ENCODE measurements at places on chromosomes 12 and 14.

DNA sequence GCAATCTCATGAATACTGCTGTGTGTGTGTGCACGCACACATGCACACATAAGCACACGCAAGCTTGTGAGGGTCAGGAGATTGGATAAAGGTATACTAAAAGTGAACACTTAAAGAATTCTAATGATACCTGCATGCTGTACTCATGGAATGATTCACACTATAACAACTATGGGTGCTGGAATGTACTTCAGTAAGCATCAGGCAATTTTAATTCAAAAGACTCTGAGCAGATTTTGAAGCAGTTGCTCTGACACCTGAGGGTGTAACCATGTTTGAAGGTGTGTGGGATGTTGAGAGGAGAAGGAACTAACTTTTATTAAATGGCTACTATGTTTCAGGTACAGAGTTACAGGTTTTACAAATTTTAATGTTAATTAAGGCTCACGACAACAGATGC lies 61.6 kb downstream of the GARIN6 start:
- no peak for DNase-seq

GRCh38 chr14:37491076-37491475 lies 104.0 kb downstream of the FOXA1 start:
- DNase-seq = no peak

GRCh38 chr14:45377166-45377565 lies 124.2 kb upstream of the MIS18BP1 start:
- DNase-seq = no peak

- DNase-seq = no peak
Measured at GRCh38 chr12:41979574-41979973, 165.1 kb downstream of the GXYLT1 start.

- no peak for DNase-seq
Measured at GRCh38 chr14:47660158-47660557, 15.2 kb downstream of the MDGA2 start.

DNA sequence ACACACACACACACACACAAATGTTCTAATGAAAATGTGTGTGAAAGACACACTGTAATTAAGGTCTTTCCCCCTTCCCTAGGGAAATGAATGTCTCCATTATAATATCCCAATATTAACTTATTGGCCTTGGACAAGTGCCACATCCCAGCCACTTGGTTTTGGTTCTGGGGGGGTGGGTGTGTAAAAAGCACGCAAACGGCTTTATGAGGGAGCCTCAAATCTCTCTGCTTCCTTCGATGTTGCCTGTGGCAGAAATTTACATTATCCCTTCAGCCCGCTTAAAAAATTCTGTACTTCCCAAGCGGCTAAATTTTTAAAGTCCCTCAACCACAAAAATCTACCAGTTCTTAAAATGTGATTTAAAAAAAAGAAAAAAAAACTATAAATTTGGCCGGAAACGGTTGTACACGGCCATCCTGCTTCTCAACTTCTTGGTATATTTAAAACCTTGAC lies 432 bp downstream of the C14orf93 start:
- DNase-seq = no peak

- DNase-seq = peak; percentile 80
Measured at GRCh38 chr14:50231475-50232275, at the start of gene SOS2. Gene SOS2 (minus strand): TSS chr14:50231578. CDS start chr14:50231283, 295 bp downstream.

DNA sequence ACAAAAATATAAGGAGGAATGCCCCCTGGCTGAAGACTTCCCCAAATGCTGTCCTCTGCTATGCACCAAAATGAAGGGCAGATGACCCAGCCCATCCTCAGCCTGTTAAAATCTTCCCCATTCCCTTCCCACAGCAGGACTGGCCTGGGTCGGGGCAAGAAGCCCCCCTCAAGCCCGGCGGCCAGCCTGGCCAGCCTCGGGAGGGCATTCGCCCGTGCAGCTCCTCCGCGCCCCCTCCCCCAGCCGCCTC lies 413 bp downstream of the RARG start:
- no peak for DNase-seq

DNA sequence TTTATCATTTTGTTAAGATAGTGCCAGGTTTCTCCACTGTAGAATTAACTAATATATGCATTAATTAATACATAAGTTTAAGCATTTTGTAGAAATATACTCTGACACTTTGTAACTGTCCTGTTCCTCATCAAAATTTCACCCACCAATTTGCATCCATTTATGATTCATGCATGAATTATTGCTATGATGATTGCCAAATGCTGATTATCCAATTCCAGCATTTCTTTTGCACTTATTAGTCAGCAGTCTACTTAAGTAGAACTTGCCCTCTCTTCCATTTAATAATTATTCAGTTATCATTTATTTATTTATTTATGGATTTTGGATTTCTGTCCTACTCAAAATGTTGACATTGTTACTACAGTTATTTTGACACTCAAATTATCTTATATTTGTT lies 72.2 kb downstream of the SLC6A15 start:
- no peak for DNase-seq

DNA sequence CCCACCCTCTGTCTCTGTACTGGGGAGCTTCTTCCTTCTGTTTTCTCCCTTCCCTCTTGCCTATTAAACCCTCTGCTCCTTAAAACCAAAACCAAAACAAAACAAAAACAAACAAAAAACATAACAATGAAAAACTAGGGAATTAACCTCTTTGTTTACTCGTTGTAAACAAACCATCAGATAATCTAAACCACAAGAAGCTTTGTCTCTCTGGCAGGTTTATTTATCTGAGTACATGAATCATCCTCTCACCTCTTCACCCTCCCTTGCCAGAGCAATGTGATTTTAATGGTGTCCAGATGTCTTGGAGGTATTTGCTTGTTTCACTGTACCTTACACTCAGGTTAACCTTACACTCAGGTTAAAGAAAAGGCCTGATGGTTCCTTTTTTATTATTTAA lies 66.1 kb downstream of the DYRK2 start:
- no peak for DNase-seq

DNA sequence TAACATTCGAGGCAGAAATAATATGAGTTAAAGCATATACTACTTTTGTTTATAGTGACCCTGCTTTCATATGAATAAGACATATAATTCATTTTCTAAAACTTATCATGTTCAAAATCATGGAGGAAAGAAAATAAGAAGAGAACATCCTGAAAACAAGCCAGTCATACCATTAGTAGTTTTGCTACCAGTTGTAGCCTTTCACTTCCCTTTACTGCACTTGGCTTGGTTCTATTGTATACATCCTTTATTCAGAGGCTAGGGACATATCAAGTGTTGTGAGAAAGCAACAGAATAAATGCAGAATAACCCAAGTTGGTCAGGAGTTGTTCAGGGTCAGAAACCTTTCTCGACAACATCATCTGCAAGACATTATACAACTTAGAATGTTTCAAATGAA lies 598.7 kb downstream of the SOX5 start:
- DNase-seq = no peak

- DNase-seq = no peak
Measured at GRCh38 chr12:113161415-113162016, 12.0 kb downstream of the CFAP73 start.

GRCh38 chr12:85781766-85782165 lies 54.4 kb downstream of the RASSF9 start:
- DNase-seq = no peak

DNA sequence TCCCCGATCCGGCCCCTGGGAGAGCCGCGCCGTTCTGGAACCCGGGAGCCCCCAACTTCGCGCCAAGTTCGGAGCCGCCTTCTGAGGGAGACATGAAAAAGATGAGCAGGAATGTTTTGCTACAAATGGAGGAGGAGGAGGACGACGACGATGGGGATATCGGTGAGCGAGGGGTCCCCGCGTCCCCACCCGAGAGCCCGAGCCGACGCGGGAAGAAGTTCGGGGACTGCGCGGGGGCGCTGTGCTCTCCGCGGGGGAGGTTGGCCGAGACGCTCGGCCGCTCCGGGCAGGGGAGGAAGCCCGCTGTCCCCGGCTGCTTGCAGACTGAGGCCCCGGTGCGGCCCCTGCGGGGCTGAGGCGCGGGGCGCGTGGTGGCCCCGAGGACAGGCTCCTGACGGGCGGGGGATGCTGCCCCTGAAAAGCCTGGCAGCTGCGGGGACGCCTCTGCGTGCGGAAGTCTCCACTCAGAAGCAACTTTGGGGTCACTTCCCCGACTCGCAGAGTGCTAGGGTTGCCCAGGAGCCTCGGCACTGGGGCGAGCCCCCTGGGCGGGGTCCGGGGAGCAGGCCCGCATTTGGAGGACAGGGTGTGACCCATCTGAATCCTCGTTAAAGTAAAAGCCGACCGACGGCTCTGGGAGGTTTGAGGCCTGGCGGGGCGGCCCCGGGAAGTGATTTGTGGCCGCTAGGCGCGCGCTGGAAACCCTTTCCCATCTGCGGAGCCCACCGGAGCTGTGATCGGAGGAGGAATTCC lies 511 bp downstream of the ANO6 start:
- peak; percentile 31 for DNase-seq

GRCh38 chr12:59370933-59371332 lies 224.9 kb upstream of the SLC16A7 start:
- DNase-seq = no peak

- DNase-seq = no peak
Measured at GRCh38 chr14:95816539-95816938, 60.1 kb upstream of the TUNAR start.

- no peak for DNase-seq
Measured at GRCh38 chr14:82562881-82563280, 1029.2 kb upstream of the SEL1L start.

- no peak for DNase-seq
Measured at GRCh38 chr14:91830777-91831176, 36.6 kb downstream of the TC2N start.

DNA sequence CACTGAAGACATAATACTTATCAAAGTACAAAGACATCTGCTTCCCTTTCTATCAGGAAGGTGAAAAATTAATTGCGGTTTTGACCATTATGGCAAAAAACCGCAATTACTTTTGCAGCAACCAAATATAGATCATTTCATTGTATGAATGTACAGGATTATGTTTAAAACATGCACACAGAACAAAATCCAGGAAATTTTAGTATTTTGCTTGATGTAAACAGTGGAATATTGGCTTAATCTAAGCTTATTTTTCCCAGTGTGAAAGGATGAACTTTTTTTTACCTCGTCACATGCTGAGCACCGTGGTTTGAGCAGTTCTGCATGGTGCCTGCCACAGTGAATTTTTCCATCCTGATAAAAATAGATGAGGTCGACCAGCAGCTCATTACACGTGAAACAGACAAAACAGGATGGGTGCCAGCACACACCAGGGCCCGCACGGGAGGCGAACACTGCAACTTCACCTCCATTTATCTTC lies 121.2 kb downstream of the PRICKLE1 start:
- DNase-seq = no peak

GRCh38 chr14:68274725-68275124 lies 455.1 kb downstream of the RAD51B start:
- no peak for DNase-seq

DNA sequence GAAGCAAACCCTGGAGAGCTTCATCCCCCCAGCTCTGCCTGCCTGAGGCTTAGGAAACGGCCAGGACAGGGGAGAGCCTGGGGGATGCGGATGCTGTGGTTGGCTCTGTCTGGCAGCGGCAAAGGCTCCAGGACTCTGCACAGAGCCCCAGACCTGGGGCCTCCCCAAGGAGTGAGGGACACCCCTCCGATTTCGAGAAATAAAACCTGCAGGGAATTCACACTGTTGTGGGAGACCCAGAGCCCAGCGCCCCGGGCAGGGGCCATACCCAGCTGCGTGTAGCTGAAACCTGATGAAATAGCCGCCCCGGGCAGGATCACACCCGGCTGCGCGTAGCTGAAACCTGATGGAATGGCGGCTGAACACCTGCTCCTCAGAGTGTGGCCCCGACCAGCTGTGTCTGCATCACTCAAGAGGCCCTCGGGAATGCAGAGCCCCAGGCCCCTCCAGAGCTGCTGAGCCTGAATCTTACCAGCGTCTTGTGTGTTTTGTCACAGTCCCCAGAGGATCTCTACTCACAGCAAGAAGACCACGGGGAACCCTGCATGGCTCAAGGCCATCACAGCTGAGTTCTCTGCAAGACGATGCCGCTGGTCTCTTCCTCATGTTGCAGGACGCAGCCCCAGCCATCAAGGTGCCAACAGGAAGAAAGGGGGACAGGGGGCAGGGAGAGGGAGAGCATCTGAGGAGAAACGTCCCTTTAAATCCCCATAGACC lies 46.5 kb upstream of the GALNT9 start:
- no peak for DNase-seq

DNA sequence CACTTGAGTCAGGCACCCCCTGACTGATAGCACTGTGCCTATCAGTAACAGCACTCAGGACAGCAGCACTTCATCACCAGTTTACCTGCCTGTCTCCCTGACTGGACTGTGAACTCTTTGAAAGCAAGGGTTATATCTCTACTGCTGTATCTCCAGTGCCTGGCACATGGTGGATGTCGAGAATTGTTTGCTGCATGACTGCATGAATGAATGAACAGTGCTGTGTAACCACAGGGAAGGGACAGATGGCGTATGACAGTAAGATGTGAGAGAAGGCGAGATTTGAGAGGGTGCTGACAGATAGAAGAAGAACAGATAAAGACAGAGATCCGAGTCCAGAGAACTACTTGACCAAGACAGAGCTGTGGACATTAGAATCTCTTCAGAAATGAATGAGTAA lies 29.7 kb downstream of the BRAP start:
- DNase-seq = no peak

- no peak for DNase-seq
Measured at GRCh38 chr14:79639613-79640012, 571.7 kb downstream of the DIO2 start.

- DNase-seq = no peak
Measured at GRCh38 chr12:69733638-69734037, 5.0 kb upstream of the RAB3IP start.

- no peak for DNase-seq
Measured at GRCh38 chr14:106551265-106551664, 1024.9 kb downstream of the TMEM121 start.

- DNase-seq = no peak
Measured at GRCh38 chr12:24078318-24078765, 128.9 kb upstream of the SOX5 start.

DNA sequence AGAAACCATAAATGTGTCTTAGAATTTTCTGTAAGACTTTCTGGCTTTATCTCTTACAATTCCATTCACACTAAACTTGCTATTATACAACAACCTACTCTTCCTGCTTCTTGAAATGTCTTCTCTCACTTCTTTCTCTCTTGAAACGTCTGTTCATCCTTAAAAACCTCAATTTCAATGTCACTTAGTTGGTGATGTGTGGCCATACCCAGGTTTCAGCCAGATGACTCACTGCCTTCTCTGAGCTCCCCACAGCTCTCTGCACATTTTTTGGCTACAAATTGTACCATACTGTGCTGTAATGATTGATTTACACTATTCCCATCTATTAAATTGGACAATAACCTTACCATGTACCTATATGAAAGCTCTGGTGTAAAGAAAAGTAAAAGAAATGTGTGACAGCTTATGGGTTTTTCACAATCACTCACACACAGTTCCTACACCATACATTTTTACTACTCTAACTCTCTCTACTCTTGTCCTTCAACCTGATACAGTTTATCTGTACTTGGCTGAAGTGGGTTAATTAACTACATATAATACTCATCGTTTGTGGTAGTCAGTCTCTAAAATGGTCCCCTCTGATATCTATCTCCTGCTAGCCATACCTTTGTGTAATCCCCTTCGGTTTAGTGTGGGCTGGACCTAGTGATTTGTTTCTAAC lies 222.1 kb downstream of the NELL2 start:
- no peak for DNase-seq

- no peak for DNase-seq
Measured at GRCh38 chr14:100581228-100582145, 5.7 kb downstream of the BEGAIN start.

- DNase-seq = no peak
Measured at GRCh38 chr14:65041434-65041915, 54.8 kb downstream of the FNTB start.

GRCh38 chr12:71626768-71627167 lies 36.9 kb downstream of the ZFC3H1 start:
- DNase-seq = no peak
